ENCODE measurements at places on chromosomes 6 and 20.

DNA sequence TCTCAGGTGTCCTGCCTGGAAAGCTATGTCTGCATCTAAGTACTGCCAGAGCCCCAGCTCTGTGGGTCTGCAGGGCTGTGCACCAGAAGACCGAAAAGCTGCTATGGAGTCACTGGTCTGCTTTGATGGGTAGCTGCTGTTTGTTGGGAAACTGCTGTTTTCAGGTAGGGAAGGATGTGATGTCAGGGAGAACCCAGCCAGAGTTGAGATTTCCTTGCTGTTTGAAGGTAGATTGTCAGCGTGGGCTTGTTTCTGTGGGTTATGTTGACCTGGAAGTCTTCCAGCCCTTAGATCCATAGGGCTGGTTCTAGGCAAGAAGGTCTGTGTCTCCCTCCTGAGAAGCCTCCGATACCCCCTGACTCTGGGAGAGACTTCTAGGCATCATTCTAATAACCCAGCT lies 12.2 kb upstream of the SHLD1 start:
- DNase-seq, result no peak

DNA sequence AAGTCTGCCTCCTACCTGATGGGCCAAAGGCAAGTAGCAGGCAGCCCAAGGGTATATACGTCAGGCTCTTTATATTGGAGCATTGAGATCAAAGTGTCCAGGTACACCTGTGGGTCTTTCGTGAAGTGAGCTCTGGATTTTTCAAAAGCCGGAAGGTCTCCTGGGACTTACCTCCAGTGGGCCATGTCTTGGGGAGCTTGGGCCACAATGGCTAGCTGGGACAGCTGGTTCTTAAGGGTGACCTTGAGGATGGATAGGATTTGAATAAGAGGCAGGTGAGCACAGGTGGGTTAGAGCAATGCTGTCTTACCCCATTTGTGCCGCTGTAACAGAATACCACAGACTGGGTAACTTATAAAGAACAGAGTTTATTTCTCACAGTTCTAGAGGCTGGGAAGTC lies 153.4 kb downstream of the CDC5L start:
- peak; percentile 18 for DNase-seq

GRCh38 chr6:35470663-35471120 lies 2.5 kb downstream of the RPL10A start:
- no peak for DNase-seq

DNA sequence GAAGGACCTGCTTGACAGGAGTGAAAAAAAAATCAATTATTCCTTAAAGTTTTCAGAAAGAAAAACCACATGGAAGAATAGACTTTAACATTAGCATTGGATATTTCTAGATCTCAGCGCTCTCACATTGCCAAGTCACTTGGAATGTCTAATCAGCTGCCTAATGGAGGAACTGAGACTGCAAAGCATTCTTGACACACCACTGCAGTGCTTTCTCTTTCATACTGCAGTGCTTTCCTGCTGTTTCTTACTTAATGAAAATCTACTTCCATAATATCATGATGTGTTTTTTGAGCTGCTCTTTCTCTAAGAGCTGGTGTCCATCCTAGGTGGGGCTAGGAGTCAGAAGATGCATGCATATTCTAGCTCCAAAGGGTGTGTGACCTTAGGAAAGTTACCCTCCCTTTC lies 20.4 kb upstream of the MCM3 start:
- DNase-seq, result no peak

DNA sequence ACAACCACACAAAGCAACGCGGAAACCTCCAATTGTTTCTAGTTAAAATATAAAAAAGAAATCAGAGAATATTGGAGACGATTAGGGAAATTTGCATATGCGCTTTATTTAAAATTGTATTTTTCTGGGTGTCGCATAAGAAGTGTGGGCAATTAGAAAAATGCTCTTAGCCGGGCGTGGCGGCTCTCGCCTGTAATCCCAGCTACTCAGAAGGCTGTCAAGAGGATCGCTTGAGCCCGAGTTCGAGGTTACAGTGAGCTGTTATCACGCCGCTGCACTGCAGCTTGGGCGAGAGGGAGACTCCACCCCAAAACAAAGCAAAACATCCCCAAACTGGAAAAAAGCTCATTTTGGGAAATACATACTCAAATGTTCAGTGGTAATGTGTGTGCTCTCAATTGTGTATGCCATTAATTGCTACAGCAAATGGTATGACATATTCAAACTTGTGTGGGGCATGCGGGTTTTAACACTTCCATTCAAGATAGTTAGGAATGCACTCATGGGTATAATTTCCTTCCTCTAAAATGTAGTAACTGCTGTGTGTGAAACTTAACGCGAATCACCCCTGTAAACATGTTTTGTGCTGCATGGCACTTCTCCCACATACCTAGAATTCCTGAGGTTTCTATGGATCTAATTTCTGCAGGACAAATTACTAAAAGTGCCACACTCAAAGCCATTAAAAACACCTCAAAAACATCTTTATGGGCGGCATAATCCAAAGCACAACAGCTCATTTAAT lies 54.7 kb upstream of the HFE start:
- no peak for DNase-seq

DNA sequence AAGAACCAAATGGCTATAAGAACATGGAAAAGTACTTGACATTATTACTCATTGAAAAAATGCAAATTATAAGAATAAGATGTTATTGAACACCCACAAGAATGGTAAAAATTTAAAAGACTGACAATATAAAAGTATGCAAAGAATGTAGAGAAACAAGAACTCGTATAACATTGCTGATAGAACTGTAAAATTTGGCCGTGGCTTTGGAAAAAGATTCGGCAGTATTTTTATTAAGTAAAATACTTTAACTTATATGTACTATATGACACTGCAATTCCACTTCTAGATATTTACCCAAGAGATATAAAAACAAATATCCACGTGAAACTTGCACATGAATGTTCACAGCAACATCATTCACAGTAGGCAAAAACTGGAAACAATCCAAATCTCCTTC lies 239.2 kb downstream of the TPBG start:
- DNase-seq, result no peak

GRCh38 chr6:97653076-97653475 lies 370.1 kb upstream of the MMS22L start:
- no peak for DNase-seq

GRCh38 chr6:138291036-138291848 lies 73.0 kb upstream of the PBOV1 start:
- DNase-seq, result no peak

- DNase-seq, result no peak
Measured at GRCh38 chr6:55208478-55209458, 34.5 kb downstream of the HCRTR2 start.
